ENCODE measurements at places on chromosomes 2 and 18.

GRCh38 chr2:180655842-180656454 lies 324.5 kb upstream of the UBE2E3 start:
- DNase-seq: no peak

DNA sequence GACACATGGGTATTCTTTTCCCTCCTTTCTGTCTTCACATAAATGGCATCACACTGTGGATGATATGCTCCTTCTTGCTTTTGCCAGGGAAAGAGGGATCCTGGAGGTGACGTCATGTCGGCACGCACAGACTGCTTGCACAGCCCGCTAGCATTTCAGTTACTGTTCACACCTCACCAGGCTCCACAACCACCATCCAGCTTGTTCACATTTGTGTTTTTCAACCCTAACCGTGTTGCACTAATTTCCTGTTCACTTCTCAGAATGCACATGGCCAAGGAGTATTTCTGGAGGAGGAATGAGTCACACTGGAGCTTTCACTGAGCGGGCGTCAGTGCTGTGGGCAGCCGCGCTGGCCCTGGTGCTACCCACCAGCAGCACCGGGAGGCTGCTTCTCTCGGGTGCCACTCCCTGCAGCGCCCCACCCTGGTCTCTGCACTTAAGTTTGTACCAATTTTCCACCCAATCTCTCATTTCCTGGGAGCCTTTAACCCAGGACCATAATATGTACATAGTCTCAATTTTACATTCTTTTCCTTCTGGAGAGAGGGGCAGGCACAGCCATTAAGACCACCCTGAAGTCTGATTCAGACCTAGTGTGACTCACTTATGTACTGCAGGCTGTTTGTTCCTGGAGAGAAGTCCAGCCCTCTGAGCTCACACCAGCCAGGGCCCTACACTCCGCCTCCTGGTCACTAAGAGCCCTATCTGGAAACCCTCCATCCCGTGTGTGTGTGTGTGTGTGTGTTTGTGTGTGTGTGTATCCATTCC lies 65.1 kb downstream of the MBP start:
- DNase-seq: no peak

DNA sequence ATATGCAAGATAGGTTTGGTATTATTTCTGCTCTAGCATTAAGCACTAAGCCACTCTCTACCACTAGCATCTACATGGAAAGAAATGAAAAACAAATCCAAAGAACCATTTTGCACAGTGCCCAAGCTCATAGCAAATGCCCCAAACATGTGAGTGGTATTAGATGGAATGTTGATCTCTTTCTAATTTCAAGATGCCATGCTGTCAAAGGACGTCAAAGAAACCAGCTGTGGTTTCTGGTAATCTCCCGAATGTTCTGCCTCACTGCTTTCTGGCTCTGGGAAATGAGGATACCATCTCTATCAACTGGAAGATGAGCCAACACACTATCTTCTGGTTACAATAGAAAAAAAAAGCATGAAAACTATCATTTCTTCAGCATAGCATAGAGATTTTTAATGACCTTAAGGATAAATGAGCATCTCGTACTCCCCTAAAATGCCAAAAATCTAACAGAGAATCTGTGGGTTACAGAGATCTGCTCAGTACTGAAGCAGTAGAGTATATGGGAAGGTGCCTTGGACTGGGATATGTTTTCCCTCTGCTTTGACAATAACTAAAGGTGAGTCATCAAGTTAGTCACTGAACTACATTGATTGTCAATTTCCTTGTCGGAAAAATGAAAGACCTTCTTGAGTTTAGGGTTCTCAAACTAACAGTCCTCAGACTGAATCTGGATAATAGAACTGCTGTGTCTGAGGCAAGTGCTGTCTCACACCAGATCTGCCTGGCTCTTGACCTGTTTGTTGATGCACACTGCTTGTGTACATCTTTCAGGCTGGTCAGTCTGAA lies 244.8 kb upstream of the NCKAP5 start:
- no peak for DNase-seq

GRCh38 chr2:127104166-127104660 lies 2.7 kb downstream of the BIN1 start:
- no peak for DNase-seq

DNA sequence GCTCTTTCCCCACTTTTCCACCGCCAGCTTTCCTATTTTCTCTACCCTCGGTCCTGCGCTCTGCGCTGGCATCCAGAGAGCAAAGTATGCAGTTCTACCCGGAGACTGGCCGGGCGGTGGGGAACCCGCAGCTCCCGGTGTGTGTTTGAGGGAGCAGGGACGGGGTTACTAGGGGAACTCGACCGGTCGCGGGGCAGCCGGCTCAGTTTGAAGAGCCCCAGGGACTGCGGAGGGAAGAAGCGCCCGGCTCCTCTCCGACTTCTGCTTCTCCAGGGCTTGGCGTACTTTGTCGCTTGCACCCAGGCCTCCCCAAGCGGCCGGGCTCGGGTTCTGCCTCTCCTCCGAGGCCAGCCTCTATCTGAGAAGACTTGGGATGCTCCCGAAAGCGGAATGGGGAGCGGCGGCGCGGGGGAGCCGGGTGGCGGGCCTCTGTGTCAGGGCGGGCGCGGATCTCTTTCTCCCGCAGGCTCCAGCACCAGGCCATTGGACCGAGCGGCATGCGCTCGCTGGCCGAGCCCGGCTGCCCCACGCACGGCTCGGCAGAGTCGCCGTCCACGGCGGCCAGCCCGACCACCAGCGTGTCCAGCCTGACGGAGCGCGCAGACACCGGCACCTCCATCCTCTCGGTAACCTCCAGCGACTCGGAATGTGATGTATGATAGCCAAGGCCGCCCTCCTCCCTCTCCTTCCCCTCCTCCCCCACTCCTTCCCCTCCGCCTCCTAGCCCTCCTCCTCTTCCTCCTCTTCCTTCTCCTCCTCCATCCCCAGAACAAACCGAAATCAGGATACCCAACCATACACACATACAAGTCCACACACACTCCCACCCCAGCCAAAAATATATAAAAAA lies 2.8 kb downstream of the SIX3 start:
- DNase-seq: no peak

DNA sequence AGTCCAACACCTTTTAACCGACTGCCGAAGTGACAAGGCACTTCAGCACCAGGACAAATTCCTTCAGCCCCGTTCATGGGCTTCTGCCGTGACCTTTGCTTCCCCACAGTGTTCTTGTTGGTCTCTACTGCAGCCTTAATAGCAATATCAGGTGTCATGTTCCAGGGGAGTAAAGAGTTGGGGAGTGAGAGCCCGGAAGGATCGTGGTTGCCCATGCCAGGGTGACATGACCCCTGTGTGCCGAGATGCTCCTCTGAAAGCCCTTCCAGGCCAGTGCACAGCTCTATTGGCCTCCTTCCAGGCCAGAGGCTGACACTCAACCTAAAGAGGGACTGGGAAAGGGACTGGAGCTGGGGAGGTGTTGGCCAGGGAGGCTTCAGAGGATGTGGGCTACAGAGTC lies 279.2 kb downstream of the CYRIA start:
- no peak for DNase-seq

- no peak for DNase-seq
These were observed 31.0 kb downstream of the CYBRD1 start for GRCh38 chr2:171553236-171553635.

DNA sequence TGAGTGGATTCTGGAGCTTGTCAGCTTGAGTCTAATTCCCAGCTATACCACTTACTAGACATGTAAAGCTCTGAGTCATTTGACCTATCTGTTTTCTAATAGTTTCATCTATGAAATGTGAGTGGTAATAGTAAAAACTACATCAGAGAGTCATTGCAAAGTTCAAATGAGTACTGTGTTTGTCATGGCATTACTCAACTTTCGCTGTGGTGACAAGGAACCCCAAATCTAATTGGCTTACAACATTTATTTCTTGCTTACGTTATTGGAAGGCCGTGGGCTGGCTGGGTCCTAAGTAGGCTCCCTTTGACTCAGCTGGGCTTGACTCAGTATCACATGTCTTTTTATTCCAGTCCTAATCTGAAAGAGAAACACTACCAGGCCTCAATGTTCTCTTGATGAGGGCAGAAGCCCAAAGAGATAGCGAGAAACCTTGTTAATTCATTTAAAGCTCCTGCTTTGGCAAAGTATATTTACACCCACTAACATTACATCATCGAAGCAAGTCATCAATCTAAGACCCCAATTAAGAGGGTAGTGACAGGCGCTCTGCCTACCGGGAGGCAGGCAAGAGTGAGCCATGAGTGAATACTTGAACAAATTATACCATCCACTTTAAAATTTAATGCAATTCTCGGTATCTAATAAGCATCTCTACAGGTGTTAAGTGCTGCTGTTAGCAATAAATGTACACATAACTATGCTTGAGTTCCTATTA lies 431.8 kb upstream of the SPHKAP start:
- no peak for DNase-seq

GRCh38 chr2:8154936-8155335 lies 526.9 kb upstream of the ID2 start:
- no peak for DNase-seq
